ENCODE measurements at places on chromosomes 2 and 18.

DNA sequence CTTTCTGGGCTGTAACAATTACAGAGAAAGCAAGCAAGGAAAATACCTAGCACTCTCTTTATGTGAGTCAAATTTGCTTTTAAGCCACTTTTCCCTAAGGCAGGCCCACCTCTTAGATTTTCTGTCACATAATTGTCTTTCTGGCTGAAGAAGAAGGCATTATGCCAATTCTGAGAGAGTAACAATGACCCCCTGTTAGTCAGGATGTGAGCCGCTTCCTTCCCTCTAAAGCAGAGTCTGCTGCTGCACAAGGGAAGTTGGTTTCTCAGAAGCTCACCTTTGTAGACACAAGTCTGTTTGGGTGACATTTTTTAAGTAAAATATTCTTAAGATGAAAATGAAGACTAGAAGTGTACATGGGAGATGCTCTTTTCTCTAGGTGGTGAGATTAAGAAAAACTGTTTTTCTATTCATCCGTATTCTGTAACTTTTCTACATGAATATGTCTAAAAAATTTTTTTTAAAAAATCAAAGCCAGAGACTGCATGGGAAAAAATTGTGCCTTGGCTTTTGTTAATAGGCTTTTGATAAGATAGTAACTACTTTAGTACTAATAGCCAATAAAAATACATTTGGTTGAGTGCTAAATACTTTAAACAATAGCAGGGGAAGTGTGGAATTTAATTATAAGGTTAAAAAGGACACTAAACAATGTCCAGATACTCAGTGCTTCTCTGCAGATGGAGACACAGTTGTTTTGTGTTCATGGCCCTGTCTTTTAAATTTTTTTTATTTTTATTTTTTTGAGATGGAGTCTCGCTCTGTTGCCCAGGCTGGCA, 33.4 kb upstream of the VPS54 start:
- no peak for DNase-seq

- peak; percentile 28 for DNase-seq
Measured at GRCh38 chr2:106020032-106020431, 174.1 kb downstream of the UXS1 start.

- DNase-seq, result no peak
Measured at GRCh38 chr2:178282075-178282815, 87.9 kb downstream of the OSBPL6 start.

DNA sequence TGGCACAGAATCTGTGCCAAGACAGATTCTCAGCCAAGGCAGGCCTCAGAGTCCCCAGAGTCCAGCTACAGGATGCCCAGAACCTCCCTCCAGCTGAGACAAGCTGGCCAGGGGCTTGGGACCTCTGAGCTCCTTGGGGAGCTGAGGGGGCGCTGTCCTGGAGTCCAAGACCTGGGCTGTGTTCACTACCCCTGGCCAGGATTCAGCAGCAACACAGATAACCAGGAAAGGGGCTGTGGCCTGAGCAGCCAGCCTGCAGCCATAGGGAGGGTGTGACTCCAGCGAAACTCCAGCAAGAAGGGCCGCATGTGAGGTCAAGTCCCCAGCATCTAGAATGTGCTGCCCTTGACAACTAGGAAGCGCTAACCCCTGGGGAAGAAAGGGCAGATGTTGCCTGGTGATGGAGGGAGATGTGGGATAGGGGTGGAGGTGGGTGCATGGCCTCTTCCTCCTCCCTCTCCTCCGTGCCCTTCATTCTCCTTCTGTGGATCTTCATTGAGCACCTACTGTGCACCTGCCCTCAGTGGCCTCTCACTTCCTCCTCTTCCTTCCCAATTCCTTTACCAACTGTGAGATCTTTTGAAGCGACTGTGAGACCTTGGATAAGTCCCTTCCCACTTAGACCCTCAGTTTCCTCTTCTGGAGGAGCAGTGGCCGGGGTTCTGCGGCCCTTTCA, 7.7 kb upstream of the ARID5A start:
- no peak for DNase-seq

DNA sequence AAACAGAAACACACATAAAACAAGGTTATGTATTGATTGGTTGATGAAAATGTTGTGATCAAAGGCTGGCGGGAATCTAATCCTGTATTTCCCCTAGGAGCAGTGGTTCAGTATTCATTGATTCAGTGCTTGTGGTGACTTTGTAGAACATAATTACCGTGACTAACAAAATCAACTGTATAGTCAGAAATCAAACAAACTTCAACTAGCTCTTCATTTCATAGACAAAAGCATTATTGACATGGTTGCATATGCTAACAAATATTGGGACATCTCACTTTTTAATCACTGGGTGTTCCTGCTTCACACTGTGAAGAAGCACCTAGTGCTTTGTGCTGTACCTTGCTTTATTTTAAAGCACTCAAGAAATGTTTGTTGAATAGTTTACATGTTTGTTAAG, 41.4 kb downstream of the USP14 start:
- no peak for DNase-seq

GRCh38 chr2:232395586-232395985, 11.1 kb upstream of the ALPG start:
- DNase-seq, result no peak

DNA sequence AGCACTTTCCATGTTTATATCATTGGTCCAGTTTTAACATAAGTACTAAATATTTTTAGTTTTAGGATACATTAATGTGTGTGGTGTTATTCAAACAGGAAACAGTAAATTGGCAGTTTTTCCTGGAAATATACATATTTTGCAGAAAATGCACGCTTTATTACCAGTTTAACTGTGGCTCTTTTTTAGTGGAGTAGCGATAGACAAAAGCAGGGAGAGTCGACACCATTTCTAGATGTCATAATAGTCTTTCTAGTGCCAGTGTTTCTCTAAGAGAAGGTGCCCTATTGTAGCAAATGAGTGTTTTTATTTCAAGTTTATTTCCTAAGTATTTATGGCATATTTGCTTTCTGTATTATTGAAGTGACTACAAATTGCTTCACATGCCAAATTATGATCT, 9.1 kb upstream of the SLC35G4 start:
- no peak for DNase-seq

GRCh38 chr18:33951031-33951430, 273.7 kb downstream of the NOL4 start:
- DNase-seq, result peak; percentile 9

DNA sequence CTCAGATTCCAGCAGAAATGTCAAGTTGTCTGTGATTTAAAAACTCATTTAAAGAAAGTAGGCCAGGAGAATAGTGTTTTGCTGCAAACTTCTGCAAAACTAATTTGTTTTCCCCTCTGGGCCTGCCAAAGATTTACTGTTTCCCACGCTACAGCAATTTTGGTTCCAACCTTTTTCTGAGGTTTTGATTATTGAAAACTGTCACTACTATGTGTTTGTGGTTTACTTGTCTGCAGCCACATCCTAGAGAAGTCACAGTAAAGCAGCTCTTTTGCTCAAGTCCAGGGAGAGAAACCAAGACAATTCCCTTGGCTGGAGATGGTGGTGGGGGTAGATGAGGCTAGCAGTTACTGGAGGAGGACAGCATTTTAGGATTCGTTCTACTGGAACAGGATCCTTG, 12.8 kb downstream of the IL1R2 start:
- DNase-seq, result no peak

- no peak for DNase-seq
Measured at GRCh38 chr2:30361751-30362394, 85.2 kb upstream of the LCLAT1 start.
